T-helper 17 cell (primary cell): ENCODE measurements at places on chromosomes 16 and 17. TPM values are rescaled to one million over a fixed set of nuclear protein-coding genes. Genes with fewer than 3 reads are reported as not detected.

GRCh38 chr17:50619489-50619888 is 15.2 kb upstream of the ABCC3 start:
- H3K27ac ChIP-seq = peak overlapping the region; percentile 65
- no peaks in the 10 kb centered on the region for H3K36me3 ChIP-seq
- H3K27me3 ChIP-seq = peaks cover 15% of the 10 kb centered on the region
- no peak for DNase-seq
- no peak overlapping the region for H3K4me3 ChIP-seq
- H3K4me1 ChIP-seq = peaks cover 6% of the 10 kb centered on the region

DNA sequence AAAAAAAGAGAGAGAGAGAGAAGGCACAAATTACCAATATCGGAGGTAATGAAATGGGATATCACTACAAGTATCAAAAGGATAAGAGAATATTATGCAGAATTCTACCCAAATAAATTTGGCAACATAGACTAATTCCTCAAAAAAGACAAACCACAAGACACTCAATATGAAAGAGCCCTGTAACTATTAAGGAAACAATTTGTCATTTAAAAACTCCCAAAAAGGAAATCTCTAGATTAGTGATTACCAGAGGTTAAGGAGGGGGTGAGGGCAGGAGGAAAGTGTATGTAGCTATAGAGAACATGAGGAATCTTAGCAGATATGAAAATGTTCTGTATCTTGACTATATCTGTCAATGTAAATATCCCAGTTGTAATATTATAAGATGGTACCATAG is 54.0 kb downstream of the CFDP1 start:
- peak overlapping the region; percentile 94 for H3K27ac ChIP-seq
- no peaks in the 10 kb centered on the region for H3K36me3 ChIP-seq
- DNase-seq = no peak
- H3K4me1 ChIP-seq = peaks cover 50% of the 10 kb centered on the region

DNA sequence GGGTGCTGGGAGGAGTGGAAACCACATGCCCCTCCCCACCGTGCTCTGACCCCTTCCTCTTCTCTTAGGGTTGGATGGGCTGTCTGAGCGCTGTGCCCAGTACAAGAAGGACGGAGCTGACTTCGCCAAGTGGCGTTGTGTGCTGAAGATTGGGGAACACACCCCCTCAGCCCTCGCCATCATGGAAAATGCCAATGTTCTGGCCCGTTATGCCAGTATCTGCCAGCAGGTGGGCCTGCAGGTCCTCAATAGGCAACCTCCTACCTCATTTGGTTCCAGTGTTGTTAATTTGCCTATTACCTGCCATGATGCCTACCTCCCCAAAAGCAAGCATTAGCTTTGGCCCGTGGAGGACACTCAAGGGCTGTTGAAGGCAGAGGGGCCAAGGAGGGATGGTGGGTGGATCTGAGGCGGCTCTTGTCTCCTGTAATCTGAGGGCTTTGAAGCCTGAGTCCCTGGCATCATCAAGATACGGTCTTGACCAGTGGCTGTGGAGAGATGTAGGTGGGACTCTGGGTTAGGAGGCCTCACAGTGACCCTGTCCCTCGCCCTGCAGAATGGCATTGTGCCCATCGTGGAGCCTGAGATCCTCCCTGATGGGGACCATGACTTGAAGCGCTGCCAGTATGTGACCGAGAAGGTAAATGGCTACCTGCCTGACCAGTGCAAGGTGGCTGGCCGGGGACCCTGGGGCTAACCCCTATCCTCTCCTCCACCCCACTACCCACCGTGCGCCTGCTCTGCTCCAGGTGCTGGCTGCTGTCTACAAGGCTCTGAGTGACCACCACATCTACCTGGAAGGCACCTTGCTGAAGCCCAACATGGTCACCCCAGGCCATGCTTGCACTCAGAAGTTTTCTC is 3.4 kb downstream of the ALDOA start:
- H3K36me3 ChIP-seq = no peaks in the 10 kb centered on the region
- H3K27ac ChIP-seq = peak overlapping the region; percentile 72
- H3K4me3 ChIP-seq = peak overlapping the region; percentile 49
- no peaks in the 10 kb centered on the region for H3K27me3 ChIP-seq
- peak; percentile 33 for DNase-seq

DNA sequence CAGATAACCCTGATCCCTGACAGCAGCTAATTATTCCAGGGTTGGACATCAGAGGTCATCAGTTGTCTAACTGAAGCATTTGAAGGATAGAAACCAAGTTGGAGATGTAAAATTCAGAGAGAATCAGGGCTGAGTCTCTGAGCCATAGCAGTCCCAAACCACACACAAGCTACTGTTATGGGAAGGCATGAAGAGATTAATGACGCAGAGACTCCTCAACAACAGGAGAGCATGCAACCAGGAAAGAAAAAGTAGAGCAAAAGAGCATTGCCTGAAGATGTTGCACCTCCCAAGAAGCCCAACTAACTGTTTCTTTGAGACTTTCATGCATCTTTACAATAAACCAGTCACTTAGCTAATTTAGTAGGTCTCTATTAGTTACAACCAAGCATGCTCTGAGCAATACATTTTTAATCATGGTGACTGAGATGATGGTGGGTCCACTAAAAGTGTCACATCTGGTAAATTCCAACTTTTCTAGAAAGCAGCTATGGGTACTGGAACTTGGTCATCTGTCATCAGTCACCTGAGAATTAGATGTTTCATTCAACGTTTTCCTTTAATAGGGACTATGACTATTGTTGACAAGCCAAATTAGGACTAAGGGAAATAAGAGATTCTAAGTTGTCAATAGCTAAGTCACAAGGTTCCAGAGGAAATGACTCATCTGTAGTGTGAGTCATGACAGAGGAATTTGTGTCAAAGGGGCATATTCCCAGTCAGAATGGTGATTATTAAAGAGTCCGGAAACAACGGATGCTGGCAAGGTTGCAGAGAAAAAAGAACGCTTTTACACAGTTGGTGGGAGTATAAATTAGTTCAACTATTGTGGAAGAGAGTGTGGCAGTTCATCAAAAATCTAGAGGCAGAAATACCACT is 239.8 kb downstream of the CHD9NB start:
- H3K36me3 ChIP-seq = no peaks in the 10 kb centered on the region
- no peak overlapping the region for H3K27ac ChIP-seq
- H3K4me3 ChIP-seq = no peak overlapping the region
- no peaks in the 10 kb centered on the region for H3K27me3 ChIP-seq
- no peaks in the 10 kb centered on the region for H3K4me1 ChIP-seq

GRCh38 chr17:10149573-10150399 is 48.6 kb downstream of the GAS7 start:
- no peak overlapping the region for H3K4me3 ChIP-seq
- no peak for DNase-seq
- peaks cover 5% of the 10 kb centered on the region for H3K4me1 ChIP-seq
- no peaks in the 10 kb centered on the region for H3K36me3 ChIP-seq

- no peak for DNase-seq
- peaks cover 8% of the 10 kb centered on the region for H3K4me1 ChIP-seq
- no peak overlapping the region for H3K4me3 ChIP-seq
Observed at GRCh38 chr17:80388175-80388574, 26.8 kb upstream of the ENDOV start.

- H3K27ac ChIP-seq = no peak overlapping the region
- H3K4me3 ChIP-seq = no peak overlapping the region
- DNase-seq = no peak
- H3K36me3 ChIP-seq = no peaks in the 10 kb centered on the region
Observed at GRCh38 chr17:72021417-72022041, 99.3 kb upstream of the SOX9 start.

DNA sequence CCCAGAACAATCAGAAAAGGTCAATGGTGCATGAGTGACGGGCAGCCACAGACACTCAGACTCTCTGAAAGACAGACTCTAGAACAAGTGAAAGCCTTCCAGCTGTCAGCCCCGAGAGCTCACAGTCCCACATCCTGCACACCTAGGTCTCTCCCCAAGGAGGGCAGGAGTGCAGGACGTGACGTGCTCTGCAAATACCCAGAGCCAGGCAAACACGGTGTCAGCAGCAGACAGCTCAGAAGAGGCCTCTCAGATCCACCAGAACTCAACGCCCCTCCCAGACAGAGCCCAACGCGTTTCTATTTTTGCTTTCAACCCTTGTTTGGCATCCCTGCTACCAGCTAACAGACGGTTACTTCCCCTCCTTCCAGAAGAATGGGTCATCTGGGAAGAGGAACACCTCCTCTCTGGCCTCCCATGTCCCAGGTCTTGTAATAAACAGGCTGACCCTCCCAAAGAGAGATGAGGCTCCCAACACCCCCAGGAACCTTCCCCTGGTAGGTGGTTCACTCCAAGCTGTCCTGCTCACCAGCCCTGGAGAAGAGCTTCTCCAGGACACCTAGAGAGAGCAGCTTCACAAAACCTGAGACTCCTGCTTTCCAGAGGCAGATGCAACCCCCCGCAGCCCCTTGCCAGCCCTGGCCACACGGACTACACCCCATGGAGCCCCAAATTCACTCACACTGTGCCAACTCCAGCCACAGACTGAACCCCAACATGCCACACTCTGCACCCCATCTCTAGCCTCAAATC is 7.6 kb downstream of the PITPNM3 start:
- no peak for DNase-seq
- H3K4me3 ChIP-seq = peak overlapping the region; percentile 76
- H3K36me3 ChIP-seq = peaks cover 5% of the 10 kb centered on the region

Gene TMEM88
- total RNA-seq = 31.0 TPM

Gene NGFR
- 0.52 TPM for total RNA-seq
